Activated T-cell treated with anti-CD3 and anti-CD28 coated beads, Interleukin-2, amount 50 U/mL, for 1 hour (primary cell): ENCODE measurements at places on chromosomes 3 and 15.

DNA sequence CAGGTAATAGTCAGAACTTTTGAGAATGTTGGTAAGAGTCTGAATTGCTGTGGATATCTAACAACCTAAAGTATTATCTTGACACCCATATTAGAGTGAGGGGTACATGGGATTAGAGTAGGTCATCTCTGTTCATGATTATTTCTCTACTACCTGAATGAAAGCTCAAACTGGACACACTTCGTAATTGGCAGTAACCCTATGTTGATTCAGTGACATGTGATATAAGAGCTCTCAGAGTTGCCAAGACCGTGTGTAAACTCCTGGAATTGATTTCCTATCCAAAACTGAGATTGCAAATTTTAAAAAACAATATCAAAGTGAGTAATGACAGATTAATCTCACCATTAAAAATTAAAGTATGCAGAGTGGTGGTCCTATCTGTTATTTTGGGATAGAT lies 214.8 kb upstream of the ARHGEF26 start:
- DNase-seq, result no peak

DNA sequence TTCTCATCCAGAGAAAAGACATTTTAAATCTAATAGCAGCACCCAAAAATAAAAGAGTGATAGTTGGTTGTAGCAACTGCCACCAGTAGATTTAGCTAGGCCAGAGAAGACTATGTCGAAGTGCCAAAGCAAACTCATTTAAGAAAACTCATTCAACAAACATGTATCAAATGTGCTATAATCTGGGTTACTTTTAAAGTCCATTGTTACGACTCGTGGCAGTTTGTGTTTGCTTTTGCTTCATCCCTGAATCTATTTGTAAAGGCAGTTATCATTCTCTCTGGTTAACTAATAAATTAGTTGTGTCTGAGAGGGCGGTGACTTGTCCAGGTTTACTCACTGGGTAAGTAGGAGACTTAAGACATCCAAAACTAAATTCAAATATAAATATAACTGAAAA lies 159.4 kb downstream of the ZIC4 start:
- no peak for DNase-seq

GRCh38 chr15:100099976-100100375 lies 241.8 kb downstream of the ADAMTS17 start:
- DNase-seq, result no peak

DNA sequence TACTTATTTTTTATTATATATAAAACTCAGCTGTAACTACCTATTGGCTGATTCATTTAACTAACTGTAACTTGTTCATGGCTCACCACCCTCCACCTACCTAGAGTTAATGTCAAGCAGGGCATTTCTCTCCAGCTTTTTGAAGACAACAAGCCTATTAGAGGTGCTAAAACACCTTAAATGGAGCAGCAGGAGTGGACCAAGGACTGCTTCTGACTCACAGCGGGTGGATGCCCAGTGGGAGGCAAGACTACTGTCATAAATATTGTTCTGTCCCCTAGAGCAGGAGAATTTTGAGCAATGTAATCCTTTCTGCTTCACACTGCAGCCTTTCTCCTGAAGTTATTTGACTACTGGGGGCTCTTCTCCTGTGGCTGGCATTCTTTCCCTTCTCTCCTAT lies 146.9 kb downstream of the CLSTN2 start:
- DNase-seq, result no peak

- no peak for DNase-seq
These were observed 51.7 kb downstream of the PLS1 start for GRCh38 chr3:142647856-142648255.

GRCh38 chr3:127100459-127101410 lies 92.2 kb upstream of the PRR23E start:
- no peak for DNase-seq
